Right cardiac atrium (tissue), 5 donors: ENCODE measurements at places on chromosomes 3 and 15. TPM values are rescaled to one million over a fixed set of nuclear protein-coding genes. Genes with fewer than 3 reads are reported as not detected.

The SEMA3B gene
- total RNA-seq, result 25.7 TPM

The SLC22A13 gene
- not detected for total RNA-seq

The CXCR6 gene
- 0.53 TPM for total RNA-seq

The HIGD1A gene
- 251 TPM for total RNA-seq

The TRPM1 gene
- not detected for total RNA-seq

The DUOXA2 gene
- total RNA-seq, result not detected

The ROPN1 gene
- 0.79 TPM for total RNA-seq
